Amniotic epithelial cell (primary cell): ENCODE measurements at places on chromosomes 5 and 9.

DNA sequence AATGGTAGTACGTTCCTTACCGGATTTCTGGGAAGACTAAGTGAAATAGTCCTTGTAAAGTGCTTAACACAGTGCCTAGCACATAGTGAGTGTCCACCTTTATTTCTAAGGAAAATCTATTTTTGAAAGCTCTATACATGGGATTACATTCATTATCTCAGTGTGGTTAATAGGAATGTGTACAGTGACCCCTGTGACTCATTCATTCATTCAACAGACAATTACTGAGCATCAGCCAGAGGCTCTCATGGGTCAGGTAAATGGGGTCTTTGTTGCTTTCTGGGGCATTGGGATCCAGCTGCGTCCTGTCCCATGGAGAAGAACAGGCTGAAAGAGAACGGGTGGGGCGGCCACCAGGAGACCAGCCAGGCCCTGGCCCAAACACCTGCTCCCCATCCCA is 226.2 kb upstream of the TBC1D2 start:
- peak; percentile 29 for DNase-seq

DNA sequence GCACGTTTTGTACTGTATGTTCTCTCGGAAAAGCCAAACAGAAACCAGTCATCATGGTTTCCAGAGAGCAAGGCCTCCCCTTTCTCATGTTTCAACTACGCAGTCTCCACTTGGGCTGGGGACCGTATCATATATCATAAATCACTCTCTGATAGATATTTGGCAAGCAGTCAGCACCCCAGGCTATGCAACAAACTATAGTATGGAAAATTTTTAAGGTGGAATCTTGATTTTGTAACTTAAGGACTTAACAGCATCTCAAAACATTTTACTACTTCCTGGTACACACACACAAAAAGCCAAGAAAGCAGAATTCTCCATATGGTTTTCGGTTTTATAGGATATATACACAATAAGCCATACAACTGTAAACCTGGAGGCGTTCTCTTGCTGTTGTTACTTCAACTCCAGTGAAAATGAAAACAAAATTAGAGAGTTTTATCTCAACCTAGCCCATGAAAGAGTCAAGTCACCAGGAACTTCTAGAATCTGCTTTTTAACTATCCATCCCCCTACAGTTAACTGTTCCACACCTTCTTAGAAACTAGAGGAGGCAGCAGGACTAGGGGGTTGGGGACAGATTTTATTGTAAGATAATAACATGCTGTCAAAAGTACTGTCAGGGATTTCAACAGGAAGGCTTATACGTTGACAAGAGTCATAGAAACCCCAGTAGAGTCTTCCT is 283.4 kb downstream of the NFIB start:
- DNase-seq: peak; percentile 93

DNA sequence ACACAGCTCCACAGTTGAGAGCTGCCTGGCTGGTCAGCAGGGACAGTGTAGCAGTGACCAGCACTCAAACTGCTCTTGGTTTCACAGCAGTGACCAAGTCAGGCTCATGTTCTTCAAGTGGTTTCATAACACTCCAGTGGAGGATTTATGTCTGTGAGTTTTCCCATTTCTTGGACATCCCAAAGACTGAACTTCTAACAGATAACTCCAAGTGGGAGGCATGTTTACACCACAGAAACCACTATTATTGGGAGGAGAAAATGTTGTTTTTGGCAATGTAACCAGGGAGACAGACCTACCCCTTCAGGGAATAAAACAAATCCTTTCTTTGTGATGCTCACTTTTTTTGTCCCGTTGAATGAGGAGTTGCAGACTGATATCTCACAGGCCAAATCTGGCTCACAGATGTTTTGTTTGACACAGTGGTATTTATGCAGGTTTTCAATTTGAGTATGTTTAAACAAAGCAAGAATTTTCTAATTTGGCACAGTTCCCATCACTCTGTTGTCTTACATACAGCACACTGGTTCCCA is 141.5 kb downstream of the RMI1 start:
- peak; percentile 70 for DNase-seq

DNA sequence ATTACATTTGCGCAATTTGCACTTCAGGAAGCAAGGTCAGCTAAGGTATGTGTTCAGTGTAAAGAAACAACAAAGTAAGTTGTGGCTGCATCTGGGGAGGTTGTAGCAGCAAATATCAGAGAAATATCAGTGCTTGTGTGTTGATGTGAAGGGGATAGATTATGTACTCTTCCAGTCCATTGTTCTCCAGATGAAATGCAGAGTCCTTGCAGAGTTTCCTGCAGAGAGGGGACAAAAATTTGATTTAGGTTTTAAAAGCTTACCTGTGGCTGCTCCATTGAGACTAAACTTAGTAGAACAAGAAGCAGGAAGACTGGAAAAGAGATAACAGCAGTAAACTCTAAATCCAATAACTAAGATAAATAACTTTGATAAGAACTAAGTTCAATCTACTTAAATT is 952.2 kb downstream of the CDH18 start:
- no peak for DNase-seq

GRCh38 chr5:74895906-74896305 is 29.7 kb upstream of the FAM169A start:
- peak; percentile 59 for DNase-seq

- no peak for DNase-seq
These were observed 358.0 kb upstream of the PCSK5 start for GRCh38 chr9:75532233-75533050.

DNA sequence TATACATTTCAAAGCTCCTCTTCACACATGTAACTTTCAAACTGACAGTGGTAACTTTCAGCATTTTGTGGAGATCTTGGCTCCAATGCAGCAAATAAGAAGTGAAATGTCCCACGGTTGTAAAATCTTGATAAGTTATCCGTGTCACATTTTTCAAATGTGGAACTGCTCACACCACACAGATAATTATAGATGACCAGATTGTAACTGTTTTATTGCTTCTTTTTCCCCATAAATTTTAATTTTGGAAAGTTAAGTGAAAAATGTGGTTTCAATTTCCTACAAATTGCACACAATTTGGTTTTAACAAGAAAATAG is 347.1 kb downstream of the EBF1 start:
- DNase-seq: no peak

GRCh38 chr5:52856564-52856963 is 68.8 kb downstream of the ITGA1 start:
- DNase-seq: peak; percentile 55
